ENCODE measurements at places on chromosomes 12 and 14.

DNA sequence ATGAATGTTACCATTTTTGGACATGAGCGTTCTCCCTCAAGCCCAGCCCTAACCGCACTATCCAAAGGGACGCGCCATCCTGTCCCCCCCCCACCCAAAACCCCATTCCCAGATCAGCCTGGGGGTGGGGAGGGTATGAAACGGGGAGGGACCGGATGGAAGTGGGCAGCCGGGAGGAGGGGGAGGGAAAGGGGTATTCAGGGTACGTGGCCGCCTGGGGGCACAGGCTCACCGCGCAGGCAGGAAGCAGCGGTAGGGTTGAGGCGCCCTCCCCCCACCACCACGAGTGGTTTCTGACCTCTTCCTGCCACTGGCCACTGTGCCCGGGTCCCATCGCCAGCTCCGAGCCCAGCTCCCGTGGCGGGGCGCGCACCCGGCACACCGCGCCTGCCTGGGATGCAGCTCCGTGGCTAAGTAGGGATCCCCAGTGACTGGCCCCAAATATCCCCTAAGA, 1.4 kb downstream of the ACTN1 start:
- no peak for DNase-seq

- no peak for DNase-seq
Observed at GRCh38 chr14:104643306-104643705, 38.7 kb upstream of the TMEM179 start.

DNA sequence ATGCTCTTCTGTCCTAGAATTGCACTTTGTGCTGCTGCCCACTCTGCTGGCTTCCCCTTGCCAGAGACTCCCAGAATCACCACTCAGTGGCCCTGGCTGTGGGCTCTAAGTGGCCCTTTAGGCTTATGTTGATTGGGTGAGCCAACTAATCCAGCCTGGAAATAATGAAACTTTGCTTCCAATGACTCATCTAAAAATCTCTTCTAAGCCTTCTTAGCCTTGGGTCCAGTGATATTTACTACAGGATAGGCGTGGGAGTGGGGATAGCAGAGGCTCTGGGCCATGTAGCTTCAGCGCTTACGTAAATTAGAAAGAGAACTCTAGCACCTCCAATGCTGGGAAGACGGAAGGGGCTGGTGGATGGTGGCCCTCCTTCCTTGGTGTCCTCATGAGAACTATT, 137.9 kb downstream of the TTC8 start:
- DNase-seq, result no peak

DNA sequence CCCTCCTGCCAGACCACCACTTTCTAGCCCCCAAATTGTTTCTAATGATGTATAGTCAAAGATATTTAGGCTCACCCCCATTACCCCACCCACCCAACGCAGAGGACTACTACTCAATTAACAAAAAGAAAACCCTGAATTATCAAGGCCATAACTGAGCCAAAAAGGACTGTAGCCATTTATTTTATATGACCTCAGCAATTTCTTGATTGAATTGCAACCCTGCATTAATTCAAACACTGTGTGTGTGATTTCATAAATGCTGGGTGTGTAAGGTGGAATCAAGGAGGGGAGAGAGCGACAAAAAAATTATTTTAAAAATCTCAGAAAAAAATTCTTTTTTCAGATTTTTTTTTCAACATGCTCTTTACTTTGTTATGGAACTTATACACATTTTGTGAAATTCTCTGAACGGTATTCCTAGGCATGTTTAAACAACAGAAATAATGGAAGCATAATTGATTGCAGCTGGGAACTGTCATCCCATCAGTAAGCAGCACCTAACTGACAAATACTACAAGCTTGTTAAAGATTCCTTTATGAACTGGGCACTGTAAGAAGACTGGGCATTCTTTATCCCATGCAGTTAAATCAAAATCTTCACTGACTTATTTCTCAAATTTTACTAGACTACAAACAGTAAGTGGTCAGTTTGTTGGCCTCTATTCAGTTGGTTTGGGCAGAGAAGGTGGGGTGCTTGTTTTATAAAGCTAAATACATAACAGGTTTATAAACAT, 179.1 kb downstream of the SOX5 start:
- DNase-seq, result no peak

DNA sequence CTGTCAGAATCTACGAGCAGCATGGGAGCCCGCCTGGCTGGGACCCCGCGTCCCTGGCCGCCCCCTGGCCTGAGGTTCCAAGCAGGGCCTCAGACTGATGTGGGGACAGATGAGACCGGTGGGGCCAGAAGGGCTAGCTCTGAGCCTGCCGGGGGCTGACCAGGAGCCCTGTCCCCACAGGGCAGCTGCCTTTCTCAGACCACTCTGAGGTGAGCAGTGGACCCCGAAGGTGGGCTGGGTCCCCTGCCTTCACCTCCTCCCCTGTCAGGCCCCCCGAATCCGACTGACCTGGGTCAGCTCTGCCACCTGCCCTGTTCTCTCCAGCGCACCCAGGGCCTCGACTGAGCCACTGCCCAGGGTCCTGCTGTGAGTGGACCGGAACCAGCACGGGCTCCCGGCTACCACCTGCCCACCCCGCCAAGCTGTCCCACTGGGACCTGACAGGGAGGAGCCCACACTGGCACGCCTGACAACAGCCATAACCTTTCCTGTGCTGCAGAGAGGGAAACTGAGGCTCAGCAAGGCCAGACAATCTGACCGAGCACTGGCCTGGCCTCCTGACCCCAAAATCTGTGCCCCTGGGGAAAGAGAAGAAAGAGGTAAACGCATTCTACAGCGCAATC, 29.7 kb upstream of the TMEM179 start:
- no peak for DNase-seq

DNA sequence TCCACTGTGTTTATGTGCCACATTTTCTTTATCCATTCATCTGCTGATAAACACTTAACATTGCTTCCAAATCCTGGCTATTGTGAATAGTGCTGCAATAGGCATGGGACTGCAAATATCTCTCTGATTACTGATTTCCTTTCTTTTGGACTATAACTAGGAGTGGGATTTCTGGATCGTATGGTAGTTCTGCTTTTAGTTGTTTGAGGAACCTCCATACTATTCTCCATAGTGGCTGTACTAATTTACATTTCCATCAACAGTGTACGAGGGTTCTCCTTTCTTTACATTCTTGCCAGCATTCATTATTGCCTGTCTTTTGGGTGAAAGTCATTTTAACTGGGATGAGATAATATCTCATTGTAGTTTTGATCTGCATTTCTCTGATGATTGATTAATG, 47.6 kb downstream of the TAOK3 start:
- DNase-seq, result no peak

DNA sequence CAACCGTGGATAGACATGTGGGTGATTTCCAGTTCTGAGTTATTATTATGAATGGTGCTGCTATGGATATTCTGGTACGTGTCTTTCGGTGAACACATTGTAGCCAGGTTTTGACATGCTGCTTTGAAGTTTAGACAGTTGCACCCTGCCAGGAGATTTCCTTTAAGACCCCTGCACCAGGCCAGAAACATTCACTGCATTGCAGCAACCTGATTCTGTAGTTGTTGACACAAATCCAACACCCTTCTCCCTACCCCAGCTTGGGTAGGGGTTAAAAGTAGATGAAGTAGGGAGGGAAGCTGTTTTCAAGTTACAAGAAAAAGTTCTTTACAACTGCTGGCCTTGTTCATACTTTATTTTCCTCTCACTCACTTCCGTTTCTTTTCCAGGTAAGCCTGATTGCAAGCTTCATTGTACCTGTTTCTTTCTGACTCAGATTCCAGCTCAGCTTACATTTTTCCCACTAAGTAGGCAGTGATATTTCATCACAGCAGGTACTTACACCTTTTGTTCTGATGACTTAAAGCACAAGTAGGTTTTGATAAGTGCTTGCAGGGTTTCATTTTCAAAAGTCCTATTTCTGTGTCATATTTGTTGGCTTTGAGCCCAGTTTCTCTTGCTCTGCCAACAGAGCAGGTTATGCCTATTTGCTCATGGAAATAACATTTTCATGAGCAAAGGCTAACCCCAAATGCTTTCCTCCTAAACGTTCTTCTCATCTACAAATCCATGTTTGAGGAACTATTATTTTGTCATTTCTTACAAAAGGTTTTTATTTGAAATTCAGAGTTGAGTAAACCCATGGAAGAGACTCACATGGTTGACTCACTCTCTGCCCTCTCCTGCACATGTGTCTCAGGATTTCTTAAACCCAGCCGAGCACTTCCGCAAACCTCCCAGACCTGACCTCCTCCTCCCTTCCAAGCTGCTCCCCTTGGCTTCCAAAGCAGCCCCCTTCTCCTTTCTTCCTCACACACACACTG, 12.1 kb upstream of the LTA4H start:
- DNase-seq, result no peak

- no peak for DNase-seq
Observed at GRCh38 chr12:70258605-70259403, 15.6 kb downstream of the CNOT2 start.

- DNase-seq, result no peak
Observed at GRCh38 chr12:114172135-114172534, 206.0 kb upstream of the RBM19 start.

DNA sequence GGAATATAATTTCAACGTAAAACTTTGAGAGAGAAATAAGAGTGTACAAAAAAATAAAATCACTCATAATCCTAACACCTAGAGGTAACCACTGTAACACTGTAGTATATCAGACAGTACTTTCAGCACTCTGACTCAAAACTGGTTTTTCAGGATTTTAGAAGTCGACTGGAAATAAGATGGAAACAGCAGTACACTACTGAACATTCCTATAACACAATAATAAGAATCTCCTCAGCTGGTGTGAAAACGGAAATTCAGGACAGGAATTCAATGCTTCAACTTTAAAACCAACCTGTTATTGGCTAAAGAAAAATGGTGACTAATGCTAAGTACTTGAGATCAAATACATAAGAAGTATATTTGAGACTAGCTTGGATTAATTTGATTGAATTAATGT, 12.3 kb upstream of the PITPNM2 start:
- no peak for DNase-seq

- DNase-seq, result no peak
Observed at GRCh38 chr12:50579757-50580267, 75.0 kb downstream of the DIP2B start.

DNA sequence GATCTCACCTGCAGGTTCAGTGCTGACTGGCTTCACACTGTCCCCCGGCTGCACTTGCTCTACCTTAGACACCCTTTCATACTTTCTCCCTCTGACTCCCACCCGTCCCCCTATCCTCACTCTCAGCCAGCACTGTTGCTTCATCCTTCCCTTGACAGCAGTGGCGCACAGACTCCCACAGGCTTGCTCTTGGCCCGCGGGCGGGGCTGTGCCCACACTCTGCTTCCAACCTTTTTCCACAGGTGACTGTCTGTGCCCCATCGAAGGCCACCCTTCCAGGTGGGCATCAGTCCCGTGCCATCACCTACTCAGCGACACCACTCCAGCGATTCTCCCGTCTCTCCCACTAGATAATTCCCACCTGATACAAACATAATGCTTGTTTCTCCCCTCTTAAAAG, 1.0 kb upstream of the RPS6KL1 start:
- no peak for DNase-seq
